Stimulated activated CD8-positive, alpha-beta memory T cell treated with anti-CD3 and anti-CD28 coated beads, Interleukin-4, amount 100 ng/mL, for 1 hour (primary cell): ENCODE measurements at places on chromosomes 6 and 20.

DNA sequence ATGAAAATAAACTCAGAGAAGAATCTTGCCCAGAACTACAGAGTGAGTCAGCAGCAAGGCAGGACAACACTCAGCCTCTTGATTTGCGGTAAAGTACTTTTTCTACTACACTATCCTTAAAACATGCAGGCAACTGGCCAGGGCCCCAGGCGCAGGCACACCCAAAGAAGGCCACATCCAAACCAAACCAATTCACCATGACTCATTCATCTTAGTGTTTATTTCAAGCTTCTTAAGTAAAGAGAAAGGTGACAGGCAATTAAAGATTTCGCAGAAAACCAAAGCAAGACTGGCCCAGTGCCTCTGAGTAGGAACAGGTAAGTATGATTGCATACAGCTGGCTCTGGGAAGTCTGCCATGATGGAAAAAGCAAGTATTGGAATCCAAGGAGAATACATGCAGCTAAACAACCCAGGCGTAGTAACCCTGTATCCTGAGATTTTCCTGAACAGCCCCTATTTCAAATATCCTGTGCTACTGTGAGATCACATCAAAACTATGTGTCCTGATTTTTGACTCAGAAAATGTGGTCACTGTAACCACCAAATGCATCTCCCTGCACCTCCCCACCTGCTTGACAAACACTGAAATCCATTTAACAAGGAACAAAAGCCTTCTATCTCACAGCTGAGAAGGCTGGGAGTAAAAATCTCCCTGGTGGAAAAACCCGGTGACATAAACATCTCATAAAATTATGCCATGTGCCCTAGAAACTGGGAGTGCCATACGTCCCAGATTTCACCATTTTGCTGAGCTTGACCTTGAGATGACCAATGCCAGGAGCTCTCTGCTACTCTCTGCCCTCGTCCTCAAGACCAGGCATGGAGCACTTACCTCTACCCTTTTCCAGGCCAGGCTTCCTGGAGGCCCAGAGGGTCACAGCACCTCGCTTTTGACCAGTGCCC is 12.4 kb downstream of the WFDC3 start:
- DNase-seq: no peak

GRCh38 chr6:124546601-124547000 is 415.6 kb upstream of the RNF217 start:
- no peak for DNase-seq

DNA sequence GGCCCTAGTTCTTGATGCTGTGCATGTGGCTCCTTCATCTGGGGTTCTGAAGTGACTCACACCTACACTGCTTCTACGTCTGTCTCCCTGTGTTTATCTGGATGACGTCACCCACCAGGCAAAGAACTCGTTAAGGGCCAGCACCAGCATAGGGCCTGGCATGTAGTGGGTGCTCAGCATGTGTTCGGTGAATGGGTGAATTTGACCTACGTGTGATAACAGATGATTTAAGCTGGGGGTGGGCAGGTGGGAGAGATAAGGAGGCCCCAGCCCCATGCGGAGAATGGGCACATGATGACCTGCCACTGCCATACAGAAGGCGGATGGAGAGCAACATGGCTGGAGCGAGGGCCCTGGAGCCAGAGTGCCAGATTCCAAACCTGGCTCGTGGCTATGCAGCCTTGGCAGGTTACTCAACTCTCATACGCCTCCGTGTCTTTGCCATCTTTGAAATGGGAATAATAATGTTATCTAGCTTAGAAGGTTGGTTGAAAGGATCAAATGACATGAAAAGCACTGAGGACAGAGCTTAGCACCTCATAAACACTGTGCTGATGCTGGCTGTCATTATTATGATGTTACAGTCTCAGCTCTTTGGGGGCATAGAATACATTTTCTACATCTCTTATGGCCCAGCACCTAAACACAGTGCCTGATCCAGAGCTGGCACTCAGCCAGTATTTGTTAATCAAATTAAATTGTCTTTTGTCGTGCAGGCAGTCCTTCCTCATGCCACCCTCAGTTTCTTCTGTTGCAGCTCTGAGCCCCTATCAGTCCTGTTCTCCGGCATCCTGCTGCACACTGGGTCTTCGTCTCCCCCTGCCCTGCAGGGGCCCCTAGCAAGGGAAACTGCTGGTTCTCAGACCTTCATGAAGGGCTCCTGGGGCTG is 39.6 kb downstream of the VEGFA start:
- no peak for DNase-seq

DNA sequence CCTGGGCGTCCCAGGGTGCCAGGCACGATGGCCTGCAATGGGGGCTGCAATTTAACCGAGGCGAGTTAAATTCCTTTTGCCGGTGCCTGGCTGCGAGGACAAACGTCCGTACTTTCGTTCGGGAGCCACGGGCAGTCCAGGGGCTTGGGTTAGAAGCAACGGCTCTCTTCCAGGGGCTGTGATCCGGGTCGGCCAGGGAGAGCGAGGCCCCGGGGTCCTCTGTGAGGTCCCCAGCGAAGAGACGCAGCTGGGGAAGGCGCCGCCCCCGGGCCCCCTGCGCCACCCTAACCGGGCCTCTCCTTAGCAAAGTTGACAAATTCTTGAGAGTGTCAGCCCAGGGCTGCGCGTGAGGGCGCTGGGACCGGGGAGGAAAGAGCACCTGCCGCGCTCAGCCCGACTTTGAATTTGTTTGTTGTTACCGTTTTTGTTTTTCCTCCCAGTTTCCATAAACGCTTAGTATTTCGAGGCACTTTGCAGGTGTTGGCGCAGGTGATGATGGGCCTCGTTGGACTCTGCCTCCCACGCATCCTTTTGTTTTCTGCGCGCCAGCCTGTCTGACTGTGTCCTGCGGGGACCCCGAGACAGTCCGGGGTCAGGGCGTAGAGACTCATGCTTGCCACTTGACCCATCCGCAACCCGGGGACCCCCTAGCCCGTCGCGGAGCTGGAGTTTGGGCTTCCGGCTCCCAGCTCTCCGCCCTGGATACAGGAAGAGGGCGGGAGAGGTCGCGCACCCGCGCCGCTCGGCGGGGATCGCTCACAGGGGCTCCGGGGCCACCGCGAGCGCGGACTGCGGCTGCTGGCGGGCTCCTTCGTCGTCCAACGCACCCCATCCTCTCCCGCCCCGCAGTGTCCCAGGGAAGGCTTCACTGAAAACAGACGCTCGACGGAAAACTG is 5.8 kb downstream of the OLIG3 start:
- no peak for DNase-seq

GRCh38 chr6:35259194-35259947 is at the start of gene ZNF76:
Gene ZNF76, plus strand, starts transcription at chr6:35259735. Its CDS starts 21,417 bp downstream, at chr6:35281152.
- peak; percentile 67 for DNase-seq

GRCh38 chr20:48695255-48695654 is 132.5 kb downstream of the PREX1 start:
- DNase-seq: no peak

- no peak for DNase-seq
These were observed 158.5 kb downstream of the SASH1 start for GRCh38 chr6:148501178-148501590.

- no peak for DNase-seq
These were observed 14.3 kb downstream of the PARD6B start for GRCh38 chr20:50745634-50746137.

GRCh38 chr6:24899136-24899996 is 36.4 kb downstream of the RIPOR2 start:
- no peak for DNase-seq

DNA sequence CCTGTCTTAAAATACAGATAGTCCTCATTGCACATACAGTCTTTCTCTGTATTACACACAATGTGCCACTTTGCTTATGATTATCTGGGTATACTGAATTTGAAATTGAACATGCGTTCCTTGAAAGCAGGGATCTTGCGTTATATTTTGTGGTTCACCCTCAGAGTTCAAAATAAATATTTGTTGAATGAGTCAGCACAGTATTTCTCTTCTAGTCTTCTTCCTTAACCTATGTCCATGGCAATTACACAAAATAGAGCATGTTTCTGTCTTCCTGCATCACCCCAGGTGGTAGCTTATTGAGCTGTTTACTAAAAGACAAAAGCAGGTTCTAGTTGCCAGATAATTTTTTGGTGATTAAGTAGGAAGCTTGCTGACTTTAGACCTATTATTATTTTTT is 272.9 kb upstream of the FERMT1 start:
- DNase-seq: no peak

DNA sequence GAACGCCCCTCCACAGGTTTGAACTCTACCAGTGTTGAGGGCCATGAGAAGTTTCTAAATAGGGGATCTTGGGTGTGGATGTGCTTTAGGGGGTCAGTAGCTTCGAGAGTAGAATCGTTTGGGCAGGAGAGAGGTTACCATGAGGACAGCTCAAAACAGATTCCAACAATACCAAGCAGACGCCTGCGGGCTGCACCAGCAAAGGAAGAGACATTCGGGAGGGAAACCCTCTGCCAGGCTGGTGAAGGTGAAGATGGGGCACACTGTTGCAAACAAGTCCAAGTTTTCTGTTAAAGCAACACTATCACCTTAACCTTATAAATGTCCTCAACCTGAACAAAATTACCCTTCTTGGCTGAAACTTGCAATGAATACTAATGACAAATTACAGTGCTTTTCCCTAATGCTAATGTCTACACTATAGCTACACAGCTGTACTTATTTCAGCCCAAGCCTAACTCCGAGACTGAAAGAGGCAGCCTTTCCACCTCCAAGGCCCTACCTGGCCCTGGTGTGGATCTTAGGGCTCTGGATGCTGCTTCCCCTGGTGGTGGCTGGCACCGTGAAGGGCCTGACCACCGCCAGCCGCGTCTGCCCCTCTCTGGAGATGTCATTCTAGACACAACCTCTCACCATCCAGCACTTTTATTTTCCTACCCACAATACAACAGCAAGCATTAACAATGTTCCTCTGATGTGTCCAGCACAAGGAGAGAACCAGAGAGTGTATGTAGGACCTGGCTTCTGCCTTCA is 80.1 kb downstream of the DLL1 start:
- no peak for DNase-seq

DNA sequence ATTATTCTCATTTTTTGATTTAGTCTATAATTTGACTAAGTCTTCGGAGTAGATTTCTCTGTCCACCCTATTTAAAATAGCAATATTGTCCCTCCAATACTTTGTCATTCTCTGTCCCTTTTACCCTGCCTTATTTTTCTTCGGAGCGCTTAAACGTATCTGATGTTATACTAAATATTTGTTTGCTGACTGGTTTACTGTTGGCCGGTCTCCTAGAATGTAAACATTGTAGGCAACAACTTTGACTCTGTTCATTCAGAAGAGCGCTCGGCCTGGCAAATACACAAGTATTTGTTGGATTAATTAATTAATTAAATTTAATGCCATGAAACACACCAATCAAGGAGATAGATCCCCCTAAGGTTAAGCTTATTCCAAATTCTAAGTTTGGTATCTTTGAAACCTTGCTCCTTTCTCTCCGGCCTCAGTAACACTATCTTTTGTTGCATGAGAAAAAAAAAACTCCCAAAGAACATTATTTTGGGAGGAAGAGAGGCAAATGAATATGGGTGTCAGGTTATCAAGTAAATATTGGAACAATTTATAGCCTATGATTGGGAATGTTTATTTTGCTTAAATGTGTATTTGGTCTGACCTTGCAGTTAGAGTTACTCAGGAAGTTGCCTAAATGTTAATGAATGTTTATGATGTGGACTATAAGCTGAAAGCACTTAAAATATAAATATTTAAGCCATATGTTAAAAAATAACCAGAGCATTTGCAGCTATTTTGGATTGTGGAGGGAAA is 231.1 kb downstream of the SOX4 start:
- no peak for DNase-seq

DNA sequence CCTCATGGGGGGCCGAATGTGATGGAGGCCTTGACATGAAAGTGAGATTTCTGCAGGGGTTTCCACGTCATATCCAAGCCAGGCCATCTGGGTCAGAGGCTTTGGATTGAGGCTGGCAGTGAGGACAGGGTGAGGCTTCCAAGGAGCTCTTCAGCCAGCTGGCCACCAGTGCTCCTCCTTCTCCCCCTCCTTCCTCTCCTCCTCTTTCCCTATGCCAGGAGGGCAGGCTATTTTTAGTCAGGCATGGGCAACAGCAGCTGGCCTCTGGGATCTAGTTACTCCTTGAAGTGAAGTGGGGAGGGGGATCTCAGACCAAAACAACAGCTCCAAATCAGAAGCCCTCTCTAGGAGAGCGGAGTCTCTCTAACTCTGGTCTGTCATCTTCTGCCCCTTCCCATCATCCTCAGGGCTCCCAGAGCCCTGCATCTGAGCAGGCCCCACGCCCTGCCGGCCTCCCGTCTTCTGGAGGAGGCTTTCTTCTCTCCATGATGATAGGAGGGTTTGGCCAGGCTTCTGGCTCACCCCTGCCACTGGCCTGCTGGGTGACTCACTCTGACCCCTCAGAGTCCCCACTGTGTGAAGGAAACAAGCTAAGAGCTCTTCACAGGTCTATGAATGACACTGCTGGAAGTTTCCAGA is 612 bp downstream of the TNNC2 start:
- DNase-seq: no peak

DNA sequence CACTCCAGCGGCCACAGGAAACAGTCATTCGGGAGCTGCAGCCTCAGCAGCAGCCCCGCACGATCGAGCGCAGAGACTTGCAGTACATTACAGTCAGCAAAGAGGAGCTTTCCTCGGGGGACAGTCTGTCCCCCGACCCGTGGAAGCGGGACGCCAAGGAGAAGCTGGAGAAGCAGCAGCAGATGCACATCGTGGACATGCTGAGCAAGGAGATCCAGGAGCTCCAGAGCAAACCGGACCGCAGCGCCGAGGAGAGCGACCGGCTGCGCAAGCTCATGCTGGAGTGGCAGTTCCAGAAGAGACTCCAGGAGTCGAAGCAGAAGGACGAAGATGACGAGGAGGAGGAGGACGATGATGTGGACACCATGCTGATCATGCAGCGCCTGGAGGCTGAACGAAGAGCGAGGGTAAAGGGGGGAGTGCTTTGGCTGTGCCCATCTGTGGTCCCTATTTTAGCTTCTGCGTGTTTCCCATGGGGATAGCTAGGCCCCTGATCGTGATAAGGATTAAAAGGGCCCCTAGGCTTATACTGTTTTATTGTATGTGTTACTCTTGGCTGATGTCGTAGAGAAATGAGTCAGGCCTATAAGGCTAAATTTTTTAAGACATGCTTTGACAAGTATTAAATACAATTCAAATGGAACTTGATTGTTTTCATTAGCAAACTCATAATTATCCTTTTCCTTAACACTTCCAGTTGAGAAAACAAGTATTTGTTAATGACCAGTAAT is 45.5 kb upstream of the KIF25 start:
- DNase-seq: no peak

GRCh38 chr6:43746613-43747102 is 23.4 kb upstream of the VEGFA start:
- DNase-seq: no peak
